CD4-positive, alpha-beta T cell treated with Interleukin-15 for 1 hour (primary cell): ENCODE measurements at places on chromosomes 7 and 10.

- no peak for DNase-seq
Measured at GRCh38 chr10:110512461-110513187, 14.9 kb downstream of the DUSP5 start.

GRCh38 chr7:44193011-44193802, 4.0 kb upstream of the GCK start:
- no peak for DNase-seq

- no peak for DNase-seq
Measured at GRCh38 chr10:75803816-75804552, 372.6 kb downstream of the LRMDA start.

DNA sequence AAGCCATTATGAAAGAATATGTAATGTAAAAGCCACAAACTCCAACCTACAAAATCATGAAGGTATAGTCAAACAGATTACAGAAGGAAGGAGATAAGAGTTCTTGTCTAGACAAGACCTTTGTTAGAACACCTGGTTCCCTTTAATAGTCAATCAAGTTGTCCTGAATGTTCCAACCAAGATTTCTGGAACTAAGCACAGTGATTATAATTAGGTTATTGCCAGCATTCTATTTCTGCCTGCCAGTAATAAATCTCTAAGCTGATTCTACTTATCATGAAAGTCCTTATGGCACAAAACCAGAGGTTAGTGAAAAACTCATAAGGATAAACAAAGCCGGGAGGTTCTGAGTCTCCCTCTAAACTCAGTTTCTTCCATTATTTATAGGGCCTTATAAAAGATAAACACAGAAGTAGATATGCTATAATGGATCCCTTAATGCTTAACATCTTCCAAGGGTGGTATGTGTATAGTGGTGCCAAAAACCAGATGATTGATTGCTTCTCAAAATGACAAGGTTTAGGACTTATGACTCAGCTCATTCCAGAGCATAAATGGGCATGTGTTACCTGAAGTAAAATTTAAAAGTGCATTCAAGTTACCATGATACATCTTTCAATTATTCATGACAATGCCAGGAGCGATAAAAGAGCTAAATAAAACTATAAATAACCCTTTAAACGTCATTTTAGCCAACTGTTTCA, 237.2 kb downstream of the CSTF2T start:
- no peak for DNase-seq

- DNase-seq = no peak
Measured at GRCh38 chr7:105036217-105037168, 22.5 kb downstream of the KMT2E start.

- DNase-seq = no peak
Measured at GRCh38 chr7:29607259-29607658, 43.6 kb downstream of the PRR15 start.

DNA sequence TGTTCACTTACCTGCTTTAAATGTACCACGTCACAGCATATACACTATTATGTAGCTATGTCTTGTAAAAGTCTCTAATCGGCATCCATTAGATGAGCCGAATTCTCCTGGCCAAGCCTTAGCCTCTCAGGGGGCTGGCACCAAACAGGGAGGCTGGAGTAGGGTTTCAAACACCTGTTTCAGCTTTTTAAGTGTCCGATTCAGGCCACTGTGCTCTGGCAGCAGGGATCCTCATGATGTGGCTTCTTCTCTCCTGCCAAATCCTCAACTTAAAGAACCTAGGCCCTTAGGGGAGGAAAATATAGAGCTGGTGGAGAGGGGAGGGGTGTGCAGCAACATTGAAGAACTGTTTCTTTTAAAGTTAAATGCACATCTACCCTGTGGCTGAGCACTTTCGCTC, 68.5 kb upstream of the NFKB2 start:
- no peak for DNase-seq
